ENCODE measurements at places on chromosomes 5 and 9. TPM values are rescaled to one million over a fixed set of nuclear protein-coding genes. Genes with fewer than 3 reads are reported as not detected.

DNA sequence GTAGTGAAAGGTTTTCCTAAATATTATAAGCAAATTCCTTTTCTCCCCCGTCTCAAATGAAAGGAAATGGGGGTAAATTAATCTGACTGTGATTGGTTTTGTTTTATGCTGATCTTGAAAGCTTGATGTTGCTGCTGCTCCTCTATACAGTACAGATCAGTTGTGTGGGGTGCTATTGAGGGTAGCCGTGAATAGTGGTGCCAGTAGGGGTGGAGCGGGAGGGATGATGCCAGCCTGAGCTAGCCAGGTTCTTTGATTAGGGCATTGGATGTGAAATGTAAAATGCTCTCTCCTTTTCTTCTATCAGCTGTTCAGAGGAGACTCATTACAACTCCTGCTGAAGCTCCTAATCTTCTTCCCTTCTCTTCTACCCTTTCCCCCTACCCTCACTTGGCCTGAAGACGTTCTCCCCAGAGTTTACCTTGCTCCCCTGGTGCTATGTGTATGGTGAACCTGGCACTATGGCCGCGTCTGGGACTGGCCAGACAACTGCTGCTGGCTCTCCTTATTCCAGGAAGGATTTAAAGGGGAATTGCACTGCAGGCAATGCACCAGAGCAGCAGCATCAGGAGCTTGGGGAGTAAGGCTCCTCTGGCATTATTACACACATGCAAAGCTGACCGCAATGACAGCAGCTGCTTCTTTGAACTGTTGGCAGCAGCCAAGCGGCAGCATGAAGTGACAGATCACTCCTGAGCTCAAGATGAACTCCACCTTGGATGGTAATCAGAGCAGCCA is 566 bp downstream of the GPR21 start:
- DNase-seq = no peak

- no peak for DNase-seq
Measured at GRCh38 chr5:7146886-7147285, 249.1 kb upstream of the ADCY2 start.

DNA sequence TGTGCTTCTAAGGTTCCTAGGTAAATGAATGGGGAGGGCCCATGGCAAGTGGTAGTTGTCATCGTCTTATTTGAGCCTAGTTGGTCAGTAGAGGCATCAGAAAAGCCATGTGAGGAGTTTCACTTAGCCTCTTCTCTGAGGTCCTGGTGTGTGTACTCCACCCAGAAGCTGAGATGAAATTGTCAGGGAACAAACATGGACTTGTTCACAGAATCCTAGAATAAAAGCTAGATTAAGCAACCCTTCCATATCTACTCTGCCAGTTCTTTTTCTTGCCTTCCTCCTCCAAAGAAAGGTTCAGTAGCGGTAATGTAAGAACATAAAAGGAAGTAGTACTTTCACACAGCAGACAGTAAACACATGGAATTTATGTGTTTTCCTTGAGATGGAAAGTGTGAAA is 70.4 kb downstream of the ARHGAP26 start:
- DNase-seq = no peak

- no peak for DNase-seq
Measured at GRCh38 chr9:132985071-132985350, 6.5 kb downstream of the GFI1B start.

GRCh38 chr9:115469841-115470240 is 351.9 kb upstream of the TNC start:
- no peak for DNase-seq

- no peak for DNase-seq
Measured at GRCh38 chr5:133319244-133319643, 267.4 kb downstream of the HSPA4 start.

Gene AHRR
- 2.1 TPM for total RNA-seq

- no peak for DNase-seq
Measured at GRCh38 chr9:89436326-89436725, 61.6 kb downstream of the SEMA4D start.

GRCh38 chr9:79913867-79914266 is 342.1 kb downstream of the TLE4 start:
- DNase-seq = no peak

Gene TLX3
- total RNA-seq = not detected

Gene HTR4
- total RNA-seq = not detected

DNA sequence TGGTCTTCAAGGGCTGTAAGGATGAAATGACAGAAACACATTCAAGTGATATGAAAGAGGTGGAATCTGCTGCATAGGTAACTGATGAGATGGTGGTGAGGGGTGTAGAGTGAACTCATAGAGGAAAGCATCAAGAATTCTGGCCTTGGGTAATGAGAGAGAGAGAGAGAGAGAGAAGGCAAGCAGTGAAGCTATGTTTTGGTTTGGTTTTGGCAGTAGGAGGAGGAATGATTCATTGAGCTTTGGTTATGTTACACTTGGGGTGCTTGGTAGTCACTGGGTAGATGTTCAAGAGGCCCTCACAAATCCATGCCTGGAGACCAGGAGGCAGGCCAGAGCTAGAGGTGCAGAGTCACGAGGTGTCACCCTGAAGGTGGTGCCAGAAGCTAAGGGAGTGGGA is 89.5 kb downstream of the EGFLAM start:
- DNase-seq = no peak

Gene IL4
- not detected for total RNA-seq

Gene IRX2
- total RNA-seq = 3.1 TPM

Gene INSYN2B
- 0.50 TPM for total RNA-seq

GRCh38 chr9:73133022-73133651 is 18.5 kb upstream of the ANXA1 start:
- DNase-seq = no peak

DNA sequence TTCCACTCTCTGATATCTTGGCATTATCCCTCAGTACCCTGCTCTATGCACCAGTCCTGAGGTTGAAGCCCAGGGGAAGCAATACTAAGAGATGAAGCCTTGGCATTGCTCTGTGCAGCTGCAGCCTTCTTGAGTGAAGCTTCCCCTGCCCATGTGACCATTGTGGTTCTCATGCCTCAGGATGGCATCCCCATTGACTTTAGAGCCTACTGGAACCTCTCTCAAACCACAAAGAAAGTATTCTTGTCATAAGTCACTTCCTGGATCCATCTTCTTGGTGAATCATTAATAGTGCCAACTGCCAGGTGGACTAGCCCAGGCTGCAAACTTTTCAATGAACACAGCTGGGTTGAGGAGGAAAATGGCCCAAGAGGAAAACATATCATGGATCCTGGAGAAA is 283.9 kb upstream of the RFX3 start:
- no peak for DNase-seq

- peak; percentile 50 for DNase-seq
Measured at GRCh38 chr5:10457682-10458574, 16.2 kb downstream of the ROPN1L start.

Gene FOXD4L4
- not detected for total RNA-seq

DNA sequence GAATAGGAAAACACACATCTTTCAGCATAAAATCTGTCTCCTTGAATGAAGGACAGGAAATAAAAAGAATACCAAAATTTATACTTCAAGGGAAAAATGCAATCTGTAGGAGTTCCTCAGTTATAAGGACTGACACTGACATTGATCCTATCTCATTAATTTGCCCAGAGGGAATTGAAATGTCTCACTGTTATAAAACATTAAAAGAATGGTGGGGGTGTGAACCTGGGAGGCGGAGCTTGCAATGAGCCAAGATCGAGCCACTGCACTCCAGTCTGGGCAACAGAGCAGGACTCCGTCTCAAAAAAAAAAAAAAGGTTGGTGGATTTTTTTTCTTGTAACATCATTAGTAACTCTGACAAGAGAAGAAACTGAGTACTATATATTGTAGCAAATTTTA is 60.8 kb downstream of the TTLL11 start:
- no peak for DNase-seq

- DNase-seq = peak; percentile 51
Measured at GRCh38 chr5:148808864-148809642, 17.4 kb upstream of the ADRB2 start.

GRCh38 chr5:132767150-132767549 is 9.9 kb downstream of the SEPTIN8 start:
- peak; percentile 56 for DNase-seq

DNA sequence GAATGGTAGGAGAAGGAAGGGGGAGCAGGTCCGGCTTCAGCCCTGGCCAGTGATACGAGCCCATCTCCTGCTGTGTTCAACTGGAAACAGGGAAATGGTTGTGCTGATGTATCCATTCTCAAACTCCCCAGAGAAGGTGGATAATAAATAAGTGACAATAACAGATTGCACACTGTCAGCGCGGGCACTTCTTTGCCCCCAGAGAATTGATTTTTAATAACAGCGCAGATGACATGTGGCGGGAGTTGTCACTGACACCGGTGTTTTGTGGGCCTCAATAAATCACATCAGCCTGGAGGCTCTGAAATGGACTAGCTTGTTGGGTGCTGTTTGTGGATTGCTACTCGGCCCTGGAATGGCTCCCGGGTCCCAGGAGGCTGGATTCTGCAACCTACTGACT is 141.4 kb upstream of the PANK3 start:
- DNase-seq = no peak

DNA sequence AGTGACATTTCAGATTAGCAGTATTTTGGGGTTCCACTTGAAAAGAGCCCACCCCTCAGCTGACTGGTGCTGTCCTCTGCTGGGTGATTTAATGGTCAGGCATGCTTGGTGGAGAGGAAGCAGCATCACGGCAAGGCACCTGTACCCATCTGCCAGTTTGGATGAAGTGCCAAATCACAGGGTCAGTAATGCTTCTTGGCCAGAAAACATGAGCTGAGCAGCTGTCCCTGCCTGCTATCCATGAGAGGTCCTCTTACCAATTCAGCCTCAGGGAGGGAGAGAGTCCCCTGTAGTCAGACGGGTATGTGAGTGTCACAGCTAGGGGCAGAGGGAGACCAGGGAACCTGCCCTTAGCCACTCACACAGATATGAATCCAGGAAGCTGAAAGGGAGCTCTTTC is 137.9 kb downstream of the SEC61B start:
- no peak for DNase-seq

Gene PFN3
- total RNA-seq = not detected

Gene ANKRD20A1
- 1.3 TPM for total RNA-seq

All from left ventricle myocardium superior (tissue), 1 donor.